Dorsolateral prefrontal cortex (tissue), 122 donors: ENCODE measurements at places on chromosomes 13 and 19. TPM values are rescaled to one million over a fixed set of nuclear protein-coding genes. Genes with fewer than 3 reads are reported as not detected.
A peak's percentile ranks its signal among the peaks of the same experiment; 100 is the strongest.

GRCh38 chr19:4352701-4353121 is 9.3 kb downstream of the MPND start:
- no peak for DNase-seq

Gene CCL25
- not detected for total RNA-seq

Gene LILRA1
- 0.78 TPM for total RNA-seq

DNA sequence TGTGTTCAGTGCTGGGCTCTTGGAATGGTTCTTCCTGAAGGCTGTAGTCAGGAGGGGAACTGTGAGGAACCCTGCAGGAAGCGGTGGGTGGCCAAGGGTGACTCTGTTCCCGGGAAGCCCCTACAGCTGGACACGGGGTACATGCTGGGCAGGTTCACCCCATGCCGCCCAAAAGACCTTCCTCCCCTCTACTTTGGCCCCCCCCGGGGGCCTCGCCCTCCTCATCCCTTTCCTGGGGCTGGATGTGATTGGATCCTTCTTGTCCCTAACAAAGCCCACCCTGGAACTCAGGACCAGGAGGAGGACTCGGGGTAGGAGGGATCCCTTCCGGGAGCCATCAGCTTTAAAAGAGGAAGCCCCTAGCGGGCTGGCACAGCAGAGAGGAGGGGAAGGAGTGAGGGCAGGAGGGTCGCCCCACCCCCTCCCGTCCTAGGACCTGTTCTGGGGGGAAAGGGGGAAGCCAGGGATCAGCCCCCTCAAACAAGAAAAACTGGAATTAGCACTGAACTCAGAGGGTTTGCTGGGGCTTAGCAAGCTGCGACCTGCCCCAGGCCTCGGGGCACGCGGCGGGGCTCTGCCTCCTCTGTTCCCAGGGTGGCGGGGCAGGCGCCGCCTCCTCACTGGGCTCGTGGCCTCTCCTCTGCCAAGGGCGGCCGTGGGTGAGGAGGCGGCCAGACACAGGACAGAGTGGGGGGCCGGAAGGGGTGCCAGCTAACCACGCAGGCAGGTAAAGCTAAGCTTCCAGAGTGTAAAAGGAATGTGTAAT is 4.0 kb downstream of the CEBPA start:
- DNase-seq, result peak; percentile 17

Gene ANGPTL4
- total RNA-seq, result 123 TPM

Gene CD37
- total RNA-seq, result 9.8 TPM

DNA sequence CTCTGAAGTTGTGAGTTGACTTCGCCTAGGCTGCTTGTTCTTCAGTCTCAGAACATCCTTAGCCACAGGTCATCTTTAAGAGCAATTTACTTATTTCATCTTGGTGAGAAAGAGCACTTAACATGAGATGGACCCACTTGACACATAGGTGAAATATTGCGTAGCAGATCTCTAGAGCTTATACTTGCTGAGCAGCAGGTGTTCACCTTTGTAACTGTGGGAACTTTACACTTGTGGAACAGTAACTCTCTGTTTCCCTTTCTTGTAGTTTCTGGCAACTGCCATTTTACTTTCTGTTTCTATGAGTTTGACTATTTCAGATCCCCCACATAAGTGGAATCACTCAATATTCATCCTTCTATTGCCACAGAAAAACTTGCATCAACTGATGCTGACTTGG is 95.7 kb downstream of the SLC10A2 start:
- DNase-seq, result no peak

Gene UGGT2
- 58.0 TPM for total RNA-seq

Gene SPACA6
- total RNA-seq, result 16.6 TPM

Gene SLC25A41
- 6.0 TPM for total RNA-seq

DNA sequence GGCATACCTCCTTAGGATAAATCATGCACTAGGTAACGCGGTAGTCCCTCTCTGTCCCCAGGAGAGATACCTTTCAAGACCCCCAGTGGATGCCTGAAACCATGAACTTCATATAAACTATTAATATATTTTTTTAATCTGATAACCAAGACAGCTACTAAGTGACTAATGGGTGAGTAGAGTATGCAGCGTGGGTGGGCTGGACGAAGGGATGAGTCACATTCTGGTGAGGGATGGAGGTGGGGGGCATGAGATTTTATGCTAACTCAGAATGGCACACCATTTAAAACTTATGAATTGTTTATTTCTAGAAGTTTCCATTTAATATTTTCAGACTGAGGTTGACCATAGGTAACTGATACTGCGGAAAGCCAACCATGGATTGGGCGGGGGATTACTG is 46.2 kb downstream of the CDK8 start:
- DNase-seq, result no peak

Gene COQ8B
- total RNA-seq, result 30.3 TPM

DNA sequence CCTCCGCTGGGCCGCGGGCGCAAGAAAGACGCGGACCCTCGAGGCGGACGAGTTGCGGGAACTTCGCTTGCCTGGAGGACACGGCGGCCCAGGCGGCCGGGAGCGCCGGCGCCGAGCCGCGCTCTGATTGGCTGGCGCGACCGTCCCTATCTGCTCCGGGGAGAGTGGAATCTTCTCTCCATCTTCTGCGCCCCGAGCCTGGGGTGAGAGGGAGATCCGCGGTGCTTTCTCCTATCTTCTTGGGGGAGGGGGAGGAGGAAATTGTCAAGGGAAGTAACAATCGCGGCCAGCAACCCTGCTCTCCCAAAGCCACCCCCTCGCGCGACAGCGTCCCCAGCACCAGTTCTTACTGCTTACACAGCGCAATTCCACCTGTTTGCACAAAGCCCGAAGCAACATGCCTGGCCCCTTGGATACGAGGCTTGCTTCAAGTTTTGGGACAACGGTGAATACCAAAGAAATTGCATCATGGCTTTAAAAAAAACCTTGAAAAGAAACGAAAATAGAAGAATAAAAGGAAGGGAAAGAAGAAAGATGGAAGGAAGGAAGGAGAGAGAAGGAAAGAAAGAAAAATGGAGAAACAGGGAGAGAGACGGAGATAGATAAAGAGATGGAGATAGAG is 4.8 kb downstream of the SOX21 start:
- DNase-seq, result peak; percentile 54

DNA sequence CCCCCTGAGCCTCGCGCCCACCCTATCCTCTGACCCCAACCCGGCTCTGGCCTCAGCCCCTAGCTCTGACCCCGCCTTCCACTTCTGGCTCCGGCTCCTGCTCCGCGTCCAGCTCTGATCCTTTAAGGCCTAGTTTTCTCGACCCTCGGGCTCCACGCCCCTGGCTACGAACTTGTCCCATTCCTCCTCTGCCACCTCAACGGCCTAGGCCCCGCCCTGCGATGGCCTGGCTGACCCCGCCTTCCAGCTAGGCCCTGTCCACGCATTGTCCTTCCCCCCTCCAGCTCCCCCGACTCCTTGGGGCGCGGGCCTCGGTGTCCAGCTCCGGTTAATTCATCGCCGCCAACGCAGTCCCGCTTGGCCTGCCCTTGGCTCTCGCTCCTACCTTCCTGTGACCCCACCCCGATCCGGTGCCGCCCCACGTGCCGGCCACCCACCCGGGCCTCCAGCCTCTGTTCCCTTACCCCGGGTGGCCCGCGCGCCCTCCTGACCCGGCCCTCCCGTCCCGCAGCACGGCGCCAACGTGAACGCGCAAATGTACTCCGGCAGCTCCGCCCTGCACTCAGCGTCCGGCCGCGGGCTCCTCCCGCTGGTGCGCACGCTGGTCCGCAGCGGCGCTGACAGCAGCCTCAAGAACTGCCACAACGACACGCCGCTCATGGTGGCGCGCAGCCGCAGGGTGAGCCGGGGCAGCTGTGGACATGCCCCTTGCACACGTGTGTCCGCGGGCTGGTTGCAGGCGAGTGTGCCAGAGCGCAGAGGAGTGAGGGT is 9.4 kb downstream of the BCL3 start:
- no peak for DNase-seq

- no peak for DNase-seq
Observed at GRCh38 chr13:22270881-22271280, 600.0 kb downstream of the FGF9 start.

DNA sequence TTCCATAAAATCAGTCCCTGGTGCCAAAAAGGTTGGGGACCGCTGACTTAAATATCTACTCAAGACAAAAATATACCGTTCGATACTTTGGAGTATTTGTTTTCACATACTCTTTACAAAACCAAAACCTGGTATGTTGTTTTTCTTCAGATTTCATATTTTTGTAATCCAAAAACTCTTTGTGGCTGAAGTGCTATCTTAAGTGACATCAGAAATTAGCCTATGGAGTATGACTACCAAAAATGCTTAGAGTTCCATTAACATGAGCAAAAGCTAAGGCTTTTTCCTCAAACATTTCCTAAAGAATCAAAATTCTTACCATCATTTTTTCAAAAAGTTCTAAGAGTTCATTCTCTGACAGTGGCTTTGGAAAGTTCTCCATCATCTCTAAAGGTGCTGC is 52.0 kb downstream of the DIAPH3 start:
- DNase-seq, result no peak

Gene ADGRE2
- 6.2 TPM for total RNA-seq

DNA sequence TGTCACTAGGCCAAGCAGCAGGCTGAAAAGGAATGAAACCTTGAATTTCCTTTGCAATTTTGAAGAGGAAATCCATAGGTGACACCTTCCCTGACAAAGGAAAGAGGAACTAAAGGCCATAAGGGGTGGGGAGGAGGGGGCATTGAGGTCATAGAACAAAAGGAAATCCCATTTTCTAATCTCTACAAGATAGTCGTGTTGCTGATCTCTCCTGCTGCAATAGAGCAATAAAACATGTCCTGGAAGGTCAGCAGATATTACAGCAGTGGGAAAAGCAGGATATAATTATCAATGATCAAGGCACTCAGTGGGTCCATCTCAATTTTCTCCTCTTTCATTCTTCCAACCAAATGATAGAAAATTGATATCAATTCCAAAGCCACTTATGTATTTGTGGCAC is 20.3 kb upstream of the RAP2A start:
- DNase-seq, result no peak

Gene ICAM5
- total RNA-seq, result 58.3 TPM

DNA sequence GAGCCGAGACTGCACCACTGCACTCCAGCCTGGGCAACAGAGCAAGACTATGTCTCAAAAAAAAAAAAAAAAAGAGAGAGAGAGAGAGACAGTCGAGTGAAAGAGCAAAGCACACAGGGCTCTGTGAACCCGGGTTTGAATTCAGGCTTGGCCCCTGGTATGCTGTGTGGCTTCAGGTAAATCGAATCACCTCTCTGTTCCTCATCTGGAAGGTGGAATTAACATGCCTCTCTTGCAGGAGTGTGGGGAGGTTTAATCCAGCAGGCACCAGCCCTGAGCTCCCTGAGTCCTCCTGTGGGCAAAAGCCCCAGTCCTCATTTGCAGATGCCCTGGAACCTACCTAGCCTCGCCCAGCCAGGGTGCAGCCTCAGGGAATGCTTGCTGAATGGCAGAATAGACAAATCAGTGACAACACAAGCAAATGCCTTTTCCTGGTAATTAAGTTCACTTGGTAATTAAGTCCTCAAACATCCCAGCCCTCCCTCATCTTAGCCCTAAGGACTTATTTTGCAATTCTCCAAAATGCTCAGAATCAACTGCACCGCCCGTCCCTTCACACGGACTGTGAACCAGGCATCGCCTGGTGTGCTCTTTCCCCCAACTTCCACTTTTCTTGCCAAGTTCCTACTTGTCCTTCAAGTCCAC is 4.6 kb upstream of the ZNRF4 start:
- no peak for DNase-seq

- no peak for DNase-seq
Observed at GRCh38 chr19:39542206-39542605, 2.2 kb upstream of the EID2 start.

GRCh38 chr13:66689628-66690027 is 540.5 kb downstream of the PCDH9 start:
- DNase-seq, result peak; percentile 47

Gene C5AR1
- total RNA-seq, result 13.5 TPM

- no peak for DNase-seq
Observed at GRCh38 chr13:93279982-93280381, 53.4 kb downstream of the GPC6 start.

- DNase-seq, result no peak
Observed at GRCh38 chr19:4523306-4524110, 5.2 kb upstream of the PLIN4 start.

GRCh38 chr13:102136735-102137296 is 265.0 kb downstream of the FGF14 start:
- DNase-seq, result no peak

- no peak for DNase-seq
Observed at GRCh38 chr19:644789-645188, 5.1 kb downstream of the FGF22 start.

Gene APLP1
- 1,016 TPM for total RNA-seq

GRCh38 chr19:29245215-29245614 is 32.3 kb upstream of the UQCRFS1 start:
- no peak for DNase-seq

Gene ZNF415
- 42.3 TPM for total RNA-seq

DNA sequence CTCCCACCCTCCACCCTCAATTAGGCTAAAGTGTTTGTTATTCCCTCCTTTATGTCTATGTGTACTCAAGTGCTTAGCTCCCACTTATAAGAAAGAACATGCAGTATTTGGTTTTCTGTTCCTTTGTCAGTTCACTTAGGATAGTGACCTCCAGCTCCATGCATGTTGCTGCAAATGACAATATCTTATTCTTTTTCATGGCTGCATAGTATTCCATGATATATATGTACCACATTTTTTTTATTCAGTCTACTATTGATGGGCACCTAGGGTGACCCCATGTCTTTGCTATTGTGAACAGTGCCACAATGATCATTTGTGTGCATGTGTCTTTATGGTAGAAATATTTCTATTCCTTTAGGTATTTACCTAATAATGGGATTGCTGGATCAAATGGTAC is 114.3 kb downstream of the DLEU7 start:
- no peak for DNase-seq

GRCh38 chr19:38742906-38743305 is 1.4 kb downstream of the CAPN12 start:
- DNase-seq, result no peak

DNA sequence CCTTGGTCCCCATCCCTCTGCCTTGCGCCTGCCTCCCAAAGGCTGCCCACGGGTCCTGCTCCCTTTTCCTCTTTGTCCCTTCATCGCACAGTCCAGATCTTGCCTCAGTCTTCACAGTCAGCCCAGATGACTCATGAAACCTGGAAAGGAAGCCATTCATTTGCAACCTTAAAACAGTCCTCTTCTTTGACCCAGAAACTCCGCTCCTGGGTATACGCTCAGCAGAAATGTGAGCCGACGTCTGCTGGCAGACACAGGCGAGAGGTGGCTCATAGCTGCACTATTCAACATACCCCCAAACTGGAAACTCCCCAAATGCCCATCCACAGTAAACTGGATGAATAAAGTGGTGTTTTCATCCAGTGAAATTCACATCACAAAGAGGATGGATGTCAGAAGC is 13.6 kb upstream of the PEPD start:
- DNase-seq, result no peak
